ENCODE measurements at places on chromosomes 5 and 9.

DNA sequence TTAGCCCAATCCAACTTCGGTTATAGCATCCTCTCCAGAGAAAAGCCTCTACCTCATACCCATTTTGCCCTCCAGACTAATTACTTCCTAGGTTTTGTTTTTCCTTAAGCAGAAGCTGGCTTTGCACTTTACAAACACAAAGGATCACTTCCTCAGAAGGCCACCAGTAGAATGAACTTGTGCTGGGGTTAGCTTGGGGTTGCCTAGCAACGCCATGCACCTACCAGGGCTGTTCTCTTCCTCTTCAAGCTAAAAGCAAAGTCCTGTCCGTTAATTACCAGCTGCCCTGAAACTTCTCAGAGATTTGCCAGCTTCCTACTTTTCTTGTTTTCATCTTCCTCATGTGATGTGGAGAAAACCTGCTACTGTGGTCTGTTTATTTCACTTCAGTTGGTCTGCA lies 132.0 kb upstream of the WWC1 start:
- no peak for DNase-seq

DNA sequence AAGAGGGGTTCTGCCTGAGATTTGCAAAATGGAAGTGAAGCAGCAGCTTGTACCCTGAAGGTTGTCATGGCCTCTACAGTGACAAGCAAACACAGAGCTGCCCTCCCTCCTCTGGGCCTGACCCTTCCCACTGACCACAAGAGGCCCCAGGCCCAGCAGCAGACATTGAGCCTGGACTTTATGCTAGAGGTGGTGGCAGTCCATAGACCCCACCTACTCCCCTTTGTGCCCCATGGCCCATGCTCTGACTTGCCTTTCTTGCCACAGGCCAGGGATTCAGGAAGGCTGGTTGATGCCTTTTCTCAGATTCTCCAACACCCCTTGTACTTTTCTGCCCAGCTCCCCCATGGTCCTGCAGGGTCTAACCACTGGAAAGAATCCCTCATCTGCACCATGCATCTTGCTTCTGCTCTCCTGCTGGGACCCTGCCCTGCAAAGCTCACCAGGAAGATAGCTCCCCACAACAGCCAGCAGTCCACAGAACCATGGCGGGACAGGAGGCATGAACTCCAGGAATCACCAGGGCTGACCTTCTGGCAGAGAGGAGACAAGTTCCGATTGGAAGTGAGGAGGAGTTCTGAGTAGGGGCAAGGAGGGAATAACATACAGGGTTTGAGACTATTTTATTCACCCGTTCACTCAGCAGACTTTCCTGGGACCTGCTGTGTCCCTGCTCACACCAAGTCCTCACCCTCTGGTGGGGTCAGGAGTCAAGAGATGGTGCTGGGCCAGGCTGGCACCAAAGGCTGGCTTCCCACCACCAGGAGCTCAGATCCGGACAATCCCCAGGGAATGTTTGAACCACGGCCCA lies 263.8 kb downstream of the SYK start:
- no peak for DNase-seq

DNA sequence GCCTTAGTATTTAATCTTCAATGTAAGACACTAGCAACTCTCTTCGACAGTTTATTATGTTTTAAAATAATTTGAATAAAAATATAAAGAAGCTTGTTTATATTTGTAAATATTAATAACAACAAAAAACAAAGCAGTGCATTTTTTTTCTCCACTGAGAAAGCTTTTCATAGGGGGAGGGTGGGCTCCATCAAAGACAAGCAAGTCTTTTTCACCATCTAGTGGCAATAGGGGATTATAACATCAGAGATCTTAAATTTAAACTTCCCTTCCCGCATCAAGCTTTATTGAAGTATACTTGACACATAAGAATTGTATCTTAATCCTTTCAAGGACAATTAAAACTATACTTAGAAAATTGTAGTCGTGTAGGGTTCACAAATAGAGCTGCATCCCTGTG lies 9.3 kb upstream of the OR13F1 start:
- no peak for DNase-seq

GRCh38 chr5:151224372-151224771 lies 480 bp upstream of the CCDC69 start:
- no peak for DNase-seq

DNA sequence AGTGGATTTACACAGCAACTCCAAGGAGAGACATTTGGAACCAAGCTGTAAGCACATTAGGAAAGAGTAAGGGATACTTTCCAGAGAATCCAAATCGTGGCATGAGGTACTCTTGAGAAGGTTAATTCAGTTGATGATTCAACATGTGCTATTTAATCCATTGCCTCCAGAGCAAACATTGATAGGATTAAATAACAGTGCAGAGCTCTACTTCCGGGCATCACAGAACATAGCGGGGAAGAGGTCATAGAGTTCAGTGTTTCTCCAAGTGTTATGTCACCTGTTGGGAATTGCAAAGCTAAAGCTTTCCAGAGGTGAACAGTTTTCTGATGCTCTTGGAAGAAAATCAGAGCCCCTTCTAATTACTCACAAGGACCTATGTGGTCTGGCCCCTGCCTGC lies 127.5 kb downstream of the PPP2R2B start:
- DNase-seq, result no peak

DNA sequence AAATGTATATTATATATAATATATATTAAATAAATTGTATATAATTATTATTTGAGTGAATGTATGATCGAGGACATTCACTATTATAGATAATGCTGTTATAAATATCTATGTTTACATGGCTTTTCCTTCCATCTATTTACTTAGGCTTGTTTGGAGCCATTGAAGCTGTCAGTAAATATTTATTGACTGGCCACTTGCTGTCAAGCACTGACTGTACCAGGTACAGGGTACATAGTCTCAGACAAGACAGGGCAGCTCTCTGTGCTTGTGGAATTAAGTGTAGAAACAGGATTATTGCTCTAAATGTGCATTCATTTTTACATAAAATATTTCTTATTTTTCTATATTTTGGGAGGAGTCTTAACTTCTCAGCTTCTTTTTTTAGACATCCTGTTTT lies 16.4 kb downstream of the FAXDC2 start:
- DNase-seq, result no peak

GRCh38 chr5:18380729-18381362 lies 746.6 kb downstream of the TAF11L14 start:
- DNase-seq, result no peak

GRCh38 chr5:132265336-132266030 lies 8.0 kb downstream of the PDLIM4 start:
- DNase-seq, result no peak
